ENCODE measurements at places on chromosomes 2 and 18. TPM values are rescaled to one million over a fixed set of nuclear protein-coding genes. Genes with fewer than 3 reads are reported as not detected.

- DNase-seq = no peak
These were observed 725.1 kb downstream of the EPHA4 start for GRCh38 chr2:220847006-220847405.

DNA sequence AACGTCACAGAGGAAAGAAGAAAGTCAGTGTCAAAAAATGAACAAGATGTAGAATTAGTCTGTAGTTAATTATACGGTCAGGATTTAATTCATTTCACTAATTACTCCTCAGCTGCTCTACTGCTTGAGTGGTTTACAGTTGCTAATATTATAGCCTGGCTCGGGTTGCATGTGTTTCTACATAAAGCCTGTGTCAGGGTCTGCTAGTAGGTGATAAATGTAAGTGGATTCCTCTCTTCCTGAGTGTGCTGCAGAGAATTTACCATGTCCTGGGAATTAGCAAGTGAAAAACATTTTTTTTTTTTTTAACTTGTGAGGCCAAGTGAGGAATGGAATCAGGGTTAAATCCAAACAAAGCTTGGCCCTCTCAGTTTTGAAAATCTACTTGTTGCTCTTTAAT lies 622.6 kb downstream of the EPHA4 start:
- DNase-seq = no peak

- DNase-seq = no peak
These were observed 47.1 kb downstream of the PRKCE start for GRCh38 chr2:45698554-45698953.

- no peak for DNase-seq
These were observed 31.5 kb upstream of the LGALSL start for GRCh38 chr2:64422466-64422865.

DNA sequence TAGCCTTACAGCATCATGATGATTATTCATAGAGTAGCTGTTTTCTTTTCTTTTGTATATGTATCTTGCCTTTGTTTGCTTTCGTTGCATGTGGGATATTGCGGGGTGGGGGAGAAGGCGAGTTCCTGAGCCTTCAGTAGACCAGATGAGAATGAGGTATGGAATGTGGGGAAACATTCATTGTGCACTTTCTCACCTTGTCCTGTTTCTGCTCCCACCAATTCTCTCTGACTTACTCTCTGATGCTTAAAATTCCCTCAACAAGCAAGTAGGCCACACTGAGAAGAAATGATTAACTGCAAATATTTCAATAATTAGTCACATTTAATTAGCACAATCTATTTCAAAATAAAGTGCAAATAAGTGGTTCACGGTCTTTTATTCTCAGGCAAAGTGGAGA lies 31.0 kb downstream of the GKN2 start:
- no peak for DNase-seq

- no peak for DNase-seq
These were observed 48.6 kb downstream of the SH3RF3 start for GRCh38 chr2:109177635-109178034.

DNA sequence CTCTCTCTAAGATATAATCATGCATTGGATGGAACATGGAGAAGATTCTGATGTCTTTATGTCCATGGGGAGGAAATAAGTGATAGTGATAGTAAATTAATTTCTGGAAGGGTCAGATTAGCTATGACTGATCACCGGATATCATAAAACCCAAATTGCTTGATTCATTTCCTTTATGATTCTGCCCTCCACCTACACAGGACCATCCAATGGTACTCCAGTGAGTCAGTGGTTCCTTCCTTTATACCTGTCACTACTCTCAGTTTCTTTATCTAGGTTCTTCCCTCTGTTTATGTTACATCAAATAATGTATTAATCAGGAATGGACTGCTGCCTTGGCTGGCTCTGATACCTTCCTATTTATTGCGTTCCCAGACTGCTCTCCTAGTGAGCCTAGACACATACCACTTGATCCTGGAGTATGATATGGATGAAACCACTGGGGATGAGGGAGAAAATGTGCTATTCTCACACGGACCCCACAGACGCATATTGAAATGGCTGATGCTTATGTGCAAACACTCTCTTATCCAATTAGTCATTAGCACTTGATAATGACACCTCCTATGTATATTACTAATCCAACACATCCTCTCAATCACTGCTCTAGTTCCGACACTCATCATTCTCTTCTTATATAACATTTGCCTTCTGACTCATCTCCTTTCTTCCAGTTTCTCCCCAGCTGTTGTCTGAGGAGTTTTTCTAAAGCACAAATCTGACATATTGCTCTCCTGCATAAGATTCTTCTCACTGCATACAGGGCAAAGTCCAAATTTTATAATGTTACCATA lies 315.6 kb downstream of the INSIG2 start:
- DNase-seq = no peak

- DNase-seq = no peak
These were observed 6.2 kb downstream of the TTC32 start for GRCh38 chr2:19895535-19895934.

GRCh38 chr2:136375017-136375901 lies 257.3 kb upstream of the CXCR4 start:
- DNase-seq = no peak

DNA sequence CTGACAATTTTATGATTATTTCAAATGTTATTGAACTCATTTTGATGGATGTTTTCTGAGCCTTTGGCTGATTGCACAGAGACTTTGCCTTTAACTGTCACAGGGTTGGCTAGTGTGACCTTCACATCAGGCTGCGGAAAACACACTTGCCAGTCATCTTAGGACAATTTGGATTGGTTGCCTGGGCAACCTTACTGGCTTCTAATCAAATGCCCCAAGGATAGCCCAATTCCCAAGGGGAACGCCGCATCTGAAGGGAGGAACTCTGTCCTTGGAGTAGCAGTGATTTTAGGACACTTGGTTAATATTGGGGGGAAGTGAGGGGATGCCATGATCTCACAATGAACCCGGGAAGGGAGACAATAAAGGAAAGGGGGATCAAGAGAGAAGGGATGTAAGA lies 29.5 kb downstream of the OSBPL6 start:
- DNase-seq = no peak

DNA sequence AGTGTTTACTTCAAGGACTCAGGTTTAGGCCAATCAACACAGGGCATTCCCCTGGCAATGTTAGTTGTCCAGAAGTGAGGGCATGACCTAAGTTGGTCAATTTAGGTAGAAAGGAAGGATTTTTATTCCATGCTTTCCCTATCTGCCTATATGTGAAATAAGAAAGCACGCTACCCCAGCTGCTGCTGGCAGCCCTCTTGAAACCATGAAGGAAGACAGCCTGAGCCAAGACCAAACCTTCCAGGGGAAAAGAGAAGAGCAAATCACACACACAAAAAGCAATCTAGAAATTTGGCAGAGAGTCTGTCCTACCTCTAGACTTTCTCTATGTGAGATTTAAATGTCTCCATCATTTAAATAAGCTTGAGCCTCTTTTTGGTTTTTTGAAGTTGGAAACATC lies 387.6 kb downstream of the TNS1 start:
- DNase-seq = no peak

GRCh38 chr2:158569284-158569683 lies 112.5 kb downstream of the PKP4 start:
- DNase-seq = no peak

DNA sequence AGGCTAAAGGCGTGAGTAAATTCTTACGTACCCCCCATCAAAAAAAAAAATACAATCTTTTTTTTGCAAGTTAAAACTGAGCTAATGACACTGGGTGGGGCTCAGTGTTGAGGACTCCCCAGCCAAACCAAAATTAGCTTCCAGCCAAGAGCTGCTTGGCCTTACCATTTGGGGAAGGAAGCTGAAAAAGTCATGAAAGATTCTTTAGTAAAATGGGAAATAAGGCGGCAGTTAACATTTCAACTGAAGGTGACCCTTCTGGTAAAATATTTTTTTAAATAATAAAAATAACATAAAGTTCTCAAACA lies 16.4 kb downstream of the SMAD7 start:
- no peak for DNase-seq

GRCh38 chr18:36522509-36522908 lies 225.0 kb downstream of the FHOD3 start:
- DNase-seq = no peak

- peak; percentile 93 for DNase-seq
These were observed 49.5 kb downstream of the C2orf42 start for GRCh38 chr2:70141212-70141901.

- no peak for DNase-seq
These were observed 131.1 kb downstream of the CDH2 start for GRCh38 chr18:28045880-28046279.

DNA sequence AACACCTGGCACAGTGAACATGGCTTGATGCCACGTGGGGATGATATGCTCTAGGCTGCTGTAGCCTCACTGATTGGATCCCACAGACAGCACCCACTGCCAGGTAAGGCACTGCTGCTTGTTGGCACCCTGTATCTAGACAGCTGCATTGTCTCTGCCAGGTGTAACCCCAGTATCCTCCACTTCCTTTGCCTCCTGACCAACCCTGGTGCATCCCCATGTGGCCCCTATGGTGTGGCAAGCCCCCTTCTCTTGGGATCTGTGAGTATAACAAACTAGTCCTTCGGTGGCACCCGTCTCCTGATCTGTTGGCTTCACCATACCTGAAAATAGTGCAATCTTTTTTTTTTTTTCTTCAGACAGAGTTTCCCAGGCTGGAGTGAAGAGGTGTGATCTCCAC lies 11.1 kb downstream of the TEX51 start:
- peak; percentile 7 for DNase-seq

GRCh38 chr2:86704459-86704971 lies 15.6 kb upstream of the RMND5A start:
- DNase-seq = no peak

DNA sequence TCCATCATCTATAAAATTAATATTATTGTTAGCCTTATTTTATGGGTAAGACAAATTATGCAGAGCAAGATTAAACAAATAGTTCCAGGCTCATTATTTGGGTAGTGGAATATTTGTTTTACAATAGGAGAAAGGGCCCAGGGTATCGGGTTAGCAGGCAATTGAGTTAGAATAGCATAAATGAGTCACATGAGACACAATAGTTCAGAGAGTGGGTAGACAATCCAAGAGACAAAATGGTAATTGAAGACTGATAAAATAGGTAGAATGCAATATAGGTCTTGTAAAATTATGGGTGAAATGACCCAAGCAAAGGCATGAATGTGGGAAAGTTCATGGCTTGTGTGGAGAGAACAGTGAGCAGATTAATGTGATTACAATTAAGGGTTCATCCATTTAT lies 790.9 kb upstream of the GCFC2 start:
- DNase-seq = no peak

GRCh38 chr2:124959581-124959980 lies 934.5 kb downstream of the CNTNAP5 start:
- DNase-seq = no peak

The TEX44 gene
- total RNA-seq = not detected

The EFR3B gene
- 0.58 TPM for total RNA-seq

The SLC4A5 gene
- 0.65 TPM for total RNA-seq

The SAG gene
- total RNA-seq = not detected

Data from Karpas-422 (cell line).